ENCODE measurements at places on chromosomes 6 and 20.

- no peak for DNase-seq
Measured at GRCh38 chr6:158013904-158014504, 32.3 kb downstream of the SYNJ2 start.

GRCh38 chr6:122789182-122790027 lies at the start of gene SMPDL3A:
SMPDL3A (plus strand) TSS chr6:122789258; CDS start chr6:122789347, 89 bp downstream.
- DNase-seq = peak; percentile 71

DNA sequence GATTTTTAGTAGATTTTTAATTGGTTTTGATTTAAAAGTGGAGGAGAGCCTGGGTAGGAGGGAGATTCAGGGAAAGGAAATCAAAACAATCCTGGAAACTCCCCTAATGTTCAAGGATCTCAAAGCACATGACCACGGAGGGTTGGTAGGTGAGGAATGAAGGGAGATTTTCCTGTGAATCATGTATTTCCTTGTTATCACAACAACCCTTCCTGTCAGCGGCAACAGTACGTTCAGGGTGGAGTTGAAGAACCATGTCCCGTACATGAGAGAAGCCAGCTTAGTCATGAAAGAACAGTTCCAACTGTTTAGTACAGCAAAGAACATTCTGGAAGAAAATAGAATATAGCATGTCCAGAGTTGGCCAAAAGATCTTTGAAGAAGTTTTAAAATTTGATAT lies 79.4 kb upstream of the SCAF8 start:
- DNase-seq = peak; percentile 97

DNA sequence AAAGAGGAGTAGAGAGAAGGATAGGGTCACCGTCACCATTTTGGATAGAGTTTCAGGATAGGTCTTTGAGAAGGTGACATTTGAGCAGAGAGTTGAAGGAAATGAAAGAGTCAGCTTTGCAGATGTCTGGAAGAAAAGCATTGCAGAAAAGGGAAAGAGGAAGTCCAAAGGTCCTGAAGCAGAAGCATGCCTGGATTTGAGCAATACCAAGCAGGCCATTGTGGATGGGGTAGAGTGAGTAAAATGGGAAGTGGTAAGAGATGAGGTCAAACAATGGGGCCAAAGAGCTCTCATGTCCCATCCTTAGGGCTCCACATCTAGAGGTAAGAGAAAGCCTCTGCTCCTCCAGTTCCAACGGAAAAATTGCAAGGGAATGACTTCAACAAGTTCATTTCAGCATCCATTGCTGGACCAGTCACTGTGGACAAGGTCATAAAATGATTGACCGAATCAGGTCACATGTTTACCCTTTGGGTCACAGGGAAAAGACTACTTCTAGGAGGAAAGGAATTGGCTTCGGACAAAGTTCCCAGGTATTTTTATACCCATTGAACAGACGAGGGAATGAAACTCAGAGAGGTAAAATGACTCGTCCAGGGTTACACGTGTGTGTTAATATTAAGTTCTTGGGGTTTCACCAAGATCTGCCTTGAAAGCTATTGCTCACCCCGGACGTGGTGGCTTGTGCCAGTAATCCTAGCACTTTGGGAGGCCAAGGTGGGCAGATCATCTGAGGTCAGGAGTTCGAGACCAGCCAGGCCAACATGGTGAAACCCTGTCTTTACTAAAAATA lies 6.6 kb upstream of the SAMHD1 start:
- DNase-seq = no peak

- DNase-seq = peak; percentile 13
Measured at GRCh38 chr20:46552460-46553420, 2.3 kb upstream of the OCSTAMP start.

GRCh38 chr20:37575884-37576283 lies 48.2 kb upstream of the BLCAP start:
- DNase-seq = no peak

DNA sequence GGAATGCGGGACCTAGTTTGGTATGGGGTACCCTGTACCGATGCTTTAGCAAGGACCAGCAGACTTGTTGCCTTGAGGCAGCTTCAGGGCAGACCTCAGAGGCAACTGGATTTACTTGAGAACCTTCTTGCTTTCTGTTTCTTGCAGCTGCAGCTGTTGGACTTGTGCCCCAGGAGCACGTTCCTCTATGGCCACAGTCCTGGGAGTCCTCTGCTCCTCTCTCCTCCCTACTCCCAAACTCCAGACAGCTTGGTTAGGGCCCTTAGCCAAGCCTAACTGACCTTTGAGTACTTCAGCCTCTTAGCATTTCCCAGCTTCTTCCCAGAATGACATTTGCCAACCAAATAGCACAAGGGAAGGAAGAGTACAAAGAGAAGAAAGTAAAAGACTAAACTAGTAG lies 34.7 kb downstream of the GHRH start:
- no peak for DNase-seq

- DNase-seq = no peak
Measured at GRCh38 chr20:39190666-39191570, 228.8 kb downstream of the DHX35 start.

DNA sequence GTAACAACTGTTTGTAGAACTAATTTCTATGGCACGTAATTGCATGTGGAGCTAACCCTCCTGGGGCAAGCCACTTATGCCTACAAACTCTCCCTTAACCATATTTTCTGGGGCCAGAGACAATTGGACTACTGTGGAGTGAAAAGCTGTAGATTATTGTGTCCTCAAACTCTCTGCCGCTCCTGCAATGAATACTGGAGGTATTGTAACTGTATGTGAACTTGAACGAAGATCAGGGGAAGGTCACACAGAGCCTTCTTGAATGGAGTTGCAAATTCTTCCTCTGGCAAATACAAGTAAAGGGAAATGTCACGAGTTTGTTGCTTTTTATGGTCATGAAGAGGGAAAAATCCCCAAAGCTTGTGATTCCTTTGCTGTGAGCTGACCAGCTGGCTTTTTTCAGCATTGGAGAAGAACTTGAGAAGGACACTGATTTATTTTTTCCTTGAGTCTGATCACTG lies 18.2 kb downstream of the AKAP12 start:
- DNase-seq = no peak

GRCh38 chr6:89941763-89942497 lies 47.7 kb downstream of the GJA10 start:
- DNase-seq = no peak

GRCh38 chr20:62258499-62259293 lies 20.4 kb downstream of the OSBPL2 start:
- DNase-seq = peak; percentile 51

DNA sequence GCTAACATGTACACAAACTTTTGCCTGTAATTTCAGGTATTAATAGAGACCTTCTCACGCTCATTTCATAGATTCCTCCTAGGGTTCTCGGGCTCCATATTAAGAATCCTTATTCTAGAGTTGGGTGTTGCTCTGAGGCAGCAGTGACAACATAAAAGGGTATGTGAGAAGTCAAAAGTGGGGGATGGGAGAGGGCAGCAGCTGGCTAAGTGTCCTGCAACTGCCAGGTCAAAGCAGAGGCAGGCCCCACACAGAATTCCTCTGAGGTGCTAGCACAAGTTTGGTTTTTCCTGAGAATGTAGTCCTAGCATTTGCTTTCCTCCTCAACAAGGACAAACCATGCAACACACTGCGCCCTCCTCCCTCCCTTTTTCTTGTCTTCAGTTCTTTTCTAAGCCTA lies 4.6 kb downstream of the NSFL1C start:
- no peak for DNase-seq

- DNase-seq = no peak
Measured at GRCh38 chr6:35797837-35798526, 859 bp upstream of the CLPS start.

- no peak for DNase-seq
Measured at GRCh38 chr6:79158856-79159516, 75.5 kb downstream of the HMGN3 start.

DNA sequence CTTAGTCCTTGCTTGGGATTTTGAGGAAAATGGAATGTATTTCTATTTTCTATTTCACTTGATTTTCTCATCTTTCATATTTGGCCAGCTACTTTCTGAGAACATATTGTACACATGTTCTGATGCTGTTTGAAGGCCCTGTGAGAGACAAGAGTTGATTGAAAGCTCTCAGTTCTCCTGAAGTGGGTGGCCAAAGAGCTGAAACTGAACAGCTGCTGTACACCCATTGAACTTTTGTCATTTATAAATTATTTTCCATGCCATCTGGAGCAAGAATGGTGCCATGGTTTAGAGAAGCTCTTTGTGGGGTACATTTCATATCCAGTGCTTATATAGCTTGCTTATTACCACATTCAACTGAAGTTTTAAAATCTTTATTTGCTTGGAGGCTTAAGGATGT lies 298.3 kb downstream of the PRL start:
- DNase-seq = no peak

- peak; percentile 20 for DNase-seq
Measured at GRCh38 chr6:37615564-37616340, 81.9 kb downstream of the MDGA1 start.

Measured in dermis blood vessel endothelial cell (primary cell).